ENCODE measurements at places on chromosomes 4 and X.

DNA sequence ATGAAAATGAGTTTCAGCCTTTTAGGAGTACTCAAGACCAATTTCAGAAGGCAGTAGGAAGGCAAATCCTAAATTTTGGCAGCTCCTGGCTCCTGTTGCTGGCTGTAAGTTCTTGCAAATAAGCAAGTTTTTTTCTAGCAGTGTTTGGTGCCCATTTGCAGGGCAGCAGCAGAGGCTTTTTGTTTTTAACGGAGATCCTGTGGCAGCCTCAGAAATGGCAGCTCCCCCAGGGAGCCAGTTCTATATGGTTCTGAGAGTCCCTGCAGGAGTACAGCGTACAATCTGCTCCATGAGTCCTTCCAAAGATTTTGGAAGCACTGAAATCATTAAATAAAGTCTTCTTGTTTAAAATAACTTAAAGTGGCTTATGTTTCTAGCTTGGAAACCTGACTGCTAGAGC, 171.9 kb downstream of the NDST4 start:
- DNase-seq, result no peak

DNA sequence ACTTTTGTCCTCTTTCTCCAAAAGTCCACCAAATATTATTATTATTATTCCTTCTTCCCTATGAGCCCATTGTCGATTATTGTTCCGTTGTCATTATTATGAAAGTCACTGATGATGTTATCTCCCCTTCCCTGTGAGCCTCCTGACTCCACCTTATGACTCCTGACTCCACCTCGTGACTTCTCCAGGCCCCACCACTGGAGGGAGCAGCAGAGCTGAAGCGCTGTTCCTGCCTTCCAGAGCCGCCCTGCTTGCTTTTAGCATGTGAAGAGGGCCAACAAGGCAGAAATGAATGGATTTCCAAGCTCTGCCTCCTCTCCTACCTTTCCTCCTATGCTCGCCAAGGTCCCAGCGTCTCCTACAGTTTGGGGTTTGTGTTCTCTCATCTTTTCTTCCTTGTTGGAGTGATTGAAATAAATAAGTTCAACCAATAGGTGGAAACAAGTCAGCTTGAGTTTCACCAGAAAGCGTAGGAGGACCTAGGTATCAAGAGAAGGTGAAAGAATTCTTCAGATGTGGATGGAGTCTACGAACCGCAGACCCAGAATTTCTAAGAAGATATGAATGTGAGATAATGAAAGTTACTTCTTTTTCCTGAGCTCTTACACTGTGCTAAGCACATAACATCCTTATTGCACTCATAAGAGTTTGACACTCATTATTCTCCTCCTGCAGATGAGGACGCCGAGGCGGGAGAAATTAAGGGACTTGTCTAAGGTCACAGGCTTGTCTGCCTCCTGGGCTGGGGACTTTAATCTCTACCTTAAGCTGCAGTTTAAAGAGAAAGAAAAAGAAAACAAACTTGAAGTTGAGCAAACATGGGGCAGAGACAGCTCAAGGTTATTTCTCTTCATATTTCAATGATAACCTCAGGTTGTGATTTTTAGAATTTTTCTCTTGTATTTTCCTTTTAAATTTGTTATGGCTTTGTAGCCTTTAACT, 26.1 kb downstream of the IGSF1 start:
- DNase-seq, result no peak

DNA sequence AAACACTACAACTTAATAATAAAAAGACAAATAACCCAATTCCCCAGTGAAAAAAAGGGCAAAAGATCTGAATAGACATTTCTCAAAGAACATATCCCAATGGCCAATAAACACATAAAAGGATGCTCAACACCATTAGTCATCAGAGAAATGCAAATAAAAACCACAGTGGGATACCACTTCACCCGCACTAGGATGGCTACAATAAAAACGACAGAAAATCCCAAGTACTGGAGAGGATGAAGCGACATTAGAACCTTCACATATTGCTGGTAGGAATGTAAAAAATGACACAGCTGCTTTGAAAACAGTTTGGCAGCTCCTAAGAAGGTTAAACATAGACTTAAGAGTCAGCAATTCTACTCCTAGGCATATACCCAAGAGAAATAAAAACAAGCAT, 140.6 kb upstream of the ARX start:
- DNase-seq, result no peak

DNA sequence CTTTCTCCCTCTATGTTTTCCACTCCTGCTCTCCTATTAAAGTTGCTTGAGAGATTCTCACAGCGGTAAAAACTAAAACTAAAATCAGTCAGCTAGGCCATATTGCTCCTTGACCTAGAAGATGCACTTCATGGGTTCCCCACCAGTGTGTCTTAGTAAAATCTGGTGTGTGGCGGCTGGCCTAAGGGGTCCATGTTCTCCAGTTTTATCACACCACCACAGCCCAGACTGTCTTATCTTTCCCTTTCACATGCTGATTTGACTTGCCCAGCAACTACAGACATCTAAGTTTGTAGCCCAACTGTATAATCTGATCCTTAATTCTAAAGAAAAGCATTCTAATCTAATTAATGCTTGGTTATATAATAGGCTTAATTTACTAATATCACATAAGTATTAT, 68.0 kb downstream of the ATP8A1 start:
- no peak for DNase-seq

DNA sequence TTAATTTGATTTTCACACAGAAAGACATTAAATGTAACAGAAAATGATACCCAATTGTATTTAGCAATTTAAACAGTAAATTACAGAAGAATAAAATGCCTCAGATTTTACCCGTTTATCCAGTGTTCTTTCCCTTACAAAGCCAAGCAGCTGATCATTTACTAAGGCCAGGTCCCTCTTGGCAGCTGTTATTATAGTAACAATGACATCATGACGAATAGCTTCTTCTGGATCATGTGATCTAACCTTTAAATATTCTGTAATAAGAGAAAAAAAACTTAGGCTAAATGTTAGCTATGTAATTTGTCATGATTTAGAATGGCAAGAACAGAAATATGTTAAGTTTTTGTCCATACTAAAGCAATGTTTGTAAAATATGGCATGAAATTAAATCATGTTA, 69.4 kb downstream of the PDS5A start:
- no peak for DNase-seq

DNA sequence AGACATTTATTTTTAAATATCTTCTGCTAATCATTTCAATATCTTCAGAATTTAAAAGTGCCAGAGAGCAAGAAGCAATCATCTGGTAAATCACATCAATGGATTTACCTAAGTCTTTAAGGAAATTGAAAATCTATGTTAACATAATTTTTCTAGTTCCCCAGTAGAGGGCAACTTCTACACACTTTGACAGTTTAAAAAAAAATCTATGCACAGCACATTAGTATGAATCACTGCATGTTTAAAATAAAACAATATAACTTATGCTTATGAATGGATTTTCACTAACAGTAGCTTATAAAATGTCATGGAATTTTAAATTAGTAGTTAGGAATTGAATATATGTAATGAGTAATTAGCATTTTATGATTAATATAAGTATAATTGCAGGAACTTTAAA, 126.5 kb downstream of the REELD1 start:
- DNase-seq, result no peak

DNA sequence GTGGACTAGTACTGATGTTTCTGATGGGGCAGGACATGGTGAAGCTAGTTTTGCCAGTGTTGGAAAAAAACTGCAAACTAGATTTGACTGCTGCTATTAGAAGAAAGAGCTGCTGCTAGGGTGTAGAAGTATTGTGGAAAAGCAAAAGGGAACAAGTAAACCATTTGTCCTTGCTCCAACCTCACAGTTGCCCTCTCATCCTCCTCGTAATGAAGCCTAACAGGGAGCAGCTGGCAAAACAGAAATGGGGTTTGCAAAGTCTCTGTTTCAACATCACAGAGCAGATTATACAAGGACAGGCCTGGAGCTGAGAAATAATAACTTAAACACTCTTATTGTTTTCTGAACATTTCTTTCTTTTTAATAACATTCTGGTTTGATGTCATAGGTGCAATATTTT, 346.2 kb downstream of the MAGEB5 start:
- DNase-seq, result no peak

DNA sequence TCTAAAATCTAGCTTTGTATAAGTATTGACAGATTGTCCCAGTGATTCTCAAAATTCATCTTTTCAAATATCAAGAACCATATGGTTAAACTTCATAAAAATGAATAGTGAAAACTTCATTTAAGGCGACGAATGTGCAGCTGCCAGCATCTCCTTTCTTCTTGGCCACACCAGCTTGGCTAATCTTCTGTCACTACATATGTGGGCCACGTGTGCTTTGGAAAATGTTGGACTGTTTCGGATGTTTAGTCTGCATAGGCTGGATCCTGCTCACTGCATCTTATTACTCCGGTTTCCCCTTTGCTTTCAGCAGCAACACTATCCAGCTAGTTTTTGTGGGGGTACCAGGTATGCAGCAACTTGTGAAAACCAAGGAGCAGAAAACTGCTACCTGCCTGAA, 221.9 kb downstream of the BMPR1B start:
- no peak for DNase-seq

DNA sequence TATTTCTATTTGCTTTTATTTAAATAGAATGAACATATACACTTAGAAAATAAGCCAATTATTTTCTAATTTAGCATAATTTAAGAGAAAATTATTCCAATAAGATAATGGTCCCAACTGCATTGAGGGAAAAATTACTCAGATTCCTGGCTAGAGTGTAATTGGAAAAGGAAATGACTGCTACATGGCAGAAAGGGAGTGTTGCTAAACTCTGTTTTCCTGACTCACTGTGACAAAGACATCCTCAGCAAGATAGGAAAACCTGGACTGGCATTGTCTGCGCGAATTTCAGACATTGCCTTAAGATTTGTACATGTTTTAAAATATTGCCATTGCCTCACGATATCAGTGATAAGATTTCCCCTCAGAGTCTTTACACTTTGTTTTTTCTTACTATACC, 8.2 kb downstream of the TNIP3 start:
- DNase-seq, result no peak
